ENCODE measurements at places on chromosomes 2 and 18.

DNA sequence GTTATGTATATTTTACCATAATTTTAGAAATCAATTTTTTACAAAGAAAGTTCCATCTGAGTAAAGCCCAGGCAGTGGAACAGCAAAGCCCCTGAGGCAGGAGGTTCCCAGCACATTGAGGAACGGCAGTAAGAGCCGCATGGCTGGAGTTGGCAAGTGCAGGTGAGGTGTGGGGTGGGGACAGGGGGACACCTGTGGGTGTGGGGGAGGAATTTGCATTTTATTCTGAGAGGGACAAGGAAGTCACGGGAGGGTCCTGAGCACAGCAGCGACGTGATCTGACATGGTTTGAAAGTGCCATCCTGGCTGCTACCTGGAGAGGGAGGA, 16.1 kb upstream of the ADI1 start:
- no peak for DNase-seq

GRCh38 chr2:219272356-219272755, 6.8 kb upstream of the DNAJB2 start:
- no peak for DNase-seq

- no peak for DNase-seq
These were observed 290.1 kb downstream of the PIK3C3 start for GRCh38 chr18:42245137-42245536.

GRCh38 chr18:24630346-24630880, 170.0 kb downstream of the HRH4 start:
- DNase-seq = no peak

GRCh38 chr2:171141320-171141719, 19.4 kb downstream of the TLK1 start:
- no peak for DNase-seq

Data from central memory CD4-positive, alpha-beta T cell (primary cell).